ENCODE measurements at places on chromosomes 13 and 19.

DNA sequence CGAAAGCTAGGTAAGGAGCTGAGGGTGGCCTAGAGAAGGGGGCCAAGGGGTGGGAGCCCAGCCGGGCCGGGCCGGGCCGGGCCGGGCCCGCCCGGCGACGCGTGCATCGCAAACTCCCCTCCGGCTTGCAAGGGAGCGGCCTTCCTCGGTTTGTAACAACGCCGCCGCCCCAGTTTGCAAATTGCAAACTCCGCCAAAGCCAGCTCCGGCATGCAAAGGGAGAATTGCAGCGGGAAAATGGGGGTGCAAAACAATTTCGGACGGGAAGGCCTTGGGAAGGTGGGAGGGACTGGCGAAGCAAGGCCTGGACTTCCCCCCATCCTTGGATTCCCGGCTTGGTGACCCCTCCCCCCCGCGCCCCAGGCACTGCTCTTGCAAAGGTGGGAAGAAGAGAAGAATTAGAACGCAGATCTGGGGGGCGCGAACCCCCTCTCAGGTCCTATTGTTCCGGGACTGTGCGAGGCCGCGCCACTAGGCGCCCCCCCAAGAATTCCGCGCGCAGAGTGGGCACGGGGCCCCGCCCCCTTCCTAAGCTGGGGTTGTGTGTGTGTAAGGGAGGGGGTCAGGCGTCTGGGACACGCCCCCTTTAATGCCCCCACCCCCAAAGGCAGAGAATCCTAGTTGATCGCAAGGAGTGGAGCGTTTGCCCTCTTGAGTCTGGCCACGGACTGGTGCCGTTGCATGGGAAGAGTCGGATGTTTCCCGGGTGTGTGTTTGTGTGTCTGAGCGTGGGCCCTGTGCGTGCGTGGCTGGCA lies 926 bp downstream of the PRR12 start:
- peak; percentile 58 for DNase-seq

- DNase-seq, result peak; percentile 97
These were observed at the start of gene POLRMT for GRCh38 chr19:633068-633785. Gene POLRMT, minus strand, starts transcription at chr19:633537. Its CDS starts 25 bp downstream, at chr19:633512.

DNA sequence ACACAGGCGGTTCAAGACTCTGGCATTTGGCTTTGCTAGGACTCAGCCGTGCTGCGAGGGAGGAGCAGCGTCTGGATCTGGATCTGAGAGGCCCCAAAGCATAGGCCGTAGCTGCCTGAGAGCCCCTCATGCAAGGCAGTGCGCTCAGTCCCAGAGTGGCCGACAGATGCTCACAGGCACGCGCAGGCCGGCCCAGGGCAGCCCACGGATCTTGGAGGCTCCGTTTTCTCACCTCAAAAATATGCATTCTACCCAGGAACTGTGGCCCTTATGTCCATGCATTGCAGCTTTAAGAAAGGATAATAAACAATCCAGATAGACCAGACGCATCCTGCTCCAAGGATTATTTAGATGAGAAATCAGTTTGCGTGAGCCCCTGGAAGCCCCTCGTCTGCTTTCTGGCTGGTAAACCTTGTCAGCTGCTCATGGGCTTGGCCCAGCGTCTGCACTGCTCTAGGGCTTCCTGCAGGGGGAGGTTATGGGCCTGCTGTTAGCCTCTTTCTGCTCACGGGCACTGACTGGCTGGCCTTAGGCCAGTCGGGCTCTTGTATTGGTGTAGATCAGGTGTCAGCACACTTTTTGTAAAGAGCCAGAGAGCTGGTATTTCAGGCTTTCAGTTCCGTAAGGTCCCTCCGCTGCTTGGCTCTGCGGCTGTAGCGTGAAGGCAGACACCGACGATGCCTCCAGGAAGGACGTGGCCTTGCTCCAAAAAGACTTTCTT lies 24.2 kb downstream of the TEX29 start:
- DNase-seq, result peak; percentile 28

GRCh38 chr13:110706570-110707372 lies 855 bp upstream of the CARS2 start:
- no peak for DNase-seq

- no peak for DNase-seq
These were observed 52.0 kb upstream of the C13orf46 start for GRCh38 chr13:114025714-114026431.

DNA sequence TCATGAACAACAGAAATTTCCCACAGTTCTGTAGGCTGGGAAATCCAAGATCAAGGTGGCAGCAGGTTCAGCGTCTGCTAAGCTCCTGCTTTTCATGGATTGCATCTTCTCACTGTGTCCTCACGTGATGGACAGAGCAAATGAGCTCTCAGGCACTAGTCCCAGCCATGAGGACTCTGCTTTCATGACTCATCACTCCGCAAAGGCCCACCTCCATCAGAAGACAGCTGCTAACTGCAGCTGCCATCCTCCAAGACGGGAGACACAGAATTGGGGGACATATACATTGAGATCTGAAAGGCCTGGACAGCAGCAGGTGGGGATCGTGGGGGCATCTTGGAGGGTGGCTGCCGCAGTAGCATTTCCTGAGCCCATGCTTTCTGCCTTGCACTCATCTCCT lies 44.4 kb upstream of the SPATA13 start:
- no peak for DNase-seq

DNA sequence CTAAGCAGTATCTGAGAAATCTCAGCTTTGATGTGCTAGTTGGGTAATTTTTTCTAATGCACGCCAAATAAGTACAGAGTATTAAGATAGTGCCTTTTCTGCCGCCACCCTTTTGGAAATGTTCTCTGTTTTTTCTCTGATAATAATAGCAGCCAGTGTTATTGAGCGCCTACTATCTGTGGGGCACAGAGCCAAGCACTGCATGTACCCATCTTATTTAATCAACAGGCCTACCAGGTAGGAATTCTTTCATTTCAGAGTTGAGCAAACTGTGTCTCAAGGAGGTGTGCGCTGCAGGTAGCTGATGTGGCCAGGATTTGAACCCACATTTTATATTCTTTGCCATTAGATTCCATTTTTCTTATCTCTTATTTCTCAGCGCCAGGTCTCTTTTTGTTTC lies 1.4 kb downstream of the EPN1 start:
- no peak for DNase-seq
